RWPE1 (cell line): ENCODE measurements at places on chromosomes 5 and 9.
A peak's percentile ranks its signal among the peaks of the same experiment; 100 is the strongest.

DNA sequence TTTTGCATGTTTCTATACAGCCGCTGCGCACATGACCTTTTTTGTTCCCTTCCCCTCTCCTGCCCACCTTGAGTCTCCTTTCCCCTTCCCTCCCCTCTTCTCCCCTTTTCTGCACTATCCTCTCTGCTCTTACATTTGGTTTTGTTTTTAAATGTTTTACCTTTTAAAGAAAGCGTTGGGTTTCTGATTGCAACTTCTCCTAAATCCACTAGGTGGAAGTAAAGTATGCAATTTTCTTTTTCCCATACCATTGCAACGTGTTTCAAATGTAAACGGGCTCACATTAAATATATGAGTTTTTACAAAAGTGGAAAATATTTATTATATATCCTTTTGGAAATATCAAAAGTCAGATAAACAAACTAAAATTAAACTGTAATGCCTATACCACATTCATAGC is 500.9 kb downstream of the DIRAS2 start:
- DNase-seq: peak; percentile 35

GRCh38 chr5:129904667-129905472 is 605 bp downstream of the CHSY3 start:
- DNase-seq: peak; percentile 26

GRCh38 chr5:72611118-72611730 is 104.0 kb upstream of the ZNF366 start:
- peak; percentile 79 for DNase-seq

DNA sequence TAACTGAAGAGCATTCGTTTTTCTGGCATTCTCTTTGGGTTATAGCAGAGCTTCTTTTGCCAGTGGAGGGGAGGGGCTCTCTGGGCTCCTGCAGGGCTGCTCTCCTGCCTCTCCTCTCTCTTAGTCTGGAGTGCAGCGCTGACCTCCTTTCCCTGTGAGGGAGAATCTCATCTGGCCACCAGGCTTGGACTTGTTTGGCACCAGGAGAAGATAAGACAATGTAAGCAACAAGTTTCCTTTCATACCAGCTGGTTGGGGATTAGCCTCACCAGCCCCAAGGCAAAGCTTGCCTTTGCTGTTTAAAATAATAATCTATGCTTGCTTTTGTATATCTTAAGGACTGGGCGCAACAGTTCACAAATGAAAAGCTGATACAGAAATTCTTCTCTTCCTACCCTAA is 196.4 kb downstream of the TLE4 start:
- DNase-seq: no peak

DNA sequence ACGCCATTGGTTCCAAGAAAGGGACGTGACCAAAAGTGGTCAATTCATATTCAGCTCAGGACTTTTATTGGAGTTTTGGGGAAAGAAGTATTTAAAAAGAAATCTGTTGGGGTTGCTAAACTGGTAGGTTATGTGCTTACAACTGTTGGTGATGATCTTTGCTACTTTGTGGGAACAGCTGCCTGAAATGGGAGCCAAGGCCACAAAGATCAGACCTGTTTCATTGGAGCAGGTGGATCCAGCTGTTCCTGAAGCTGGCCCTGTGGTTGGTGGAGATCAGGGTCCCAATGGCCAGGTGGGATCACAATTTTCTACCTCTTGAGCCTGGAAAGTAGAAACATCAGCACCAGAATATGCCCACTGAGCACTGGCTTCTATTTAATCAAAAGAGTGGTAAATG is 144.5 kb downstream of the PSAT1 start:
- no peak for DNase-seq

GRCh38 chr9:127776195-127776923 is 2.1 kb downstream of the SH2D3C start:
- no peak for DNase-seq

GRCh38 chr5:14028188-14028587 is 83.7 kb upstream of the DNAH5 start:
- no peak for DNase-seq

DNA sequence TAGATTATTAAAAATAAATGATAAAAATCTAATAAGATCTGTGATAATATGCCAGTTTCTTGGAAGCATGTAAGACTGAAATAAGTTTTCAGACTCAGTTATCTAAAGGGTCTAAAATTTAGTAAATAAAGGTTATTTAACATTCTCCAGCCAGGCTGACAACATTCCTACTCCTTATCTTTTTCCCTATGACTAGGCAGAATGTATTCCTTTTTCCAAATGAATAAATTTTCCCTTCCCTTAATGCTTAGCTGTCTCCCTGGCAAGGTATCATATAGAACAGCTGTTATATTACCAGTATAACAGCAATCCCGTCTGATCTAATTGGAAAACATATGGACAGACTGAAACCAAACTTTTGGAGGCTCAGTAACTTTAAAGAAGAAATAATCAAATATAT is 13.0 kb downstream of the MEGF9 start:
- no peak for DNase-seq

GRCh38 chr9:74083681-74084433 is 413.3 kb upstream of the RORB start:
- no peak for DNase-seq

- no peak for DNase-seq
Observed at GRCh38 chr5:168013546-168013945, 277.9 kb upstream of the WWC1 start.

DNA sequence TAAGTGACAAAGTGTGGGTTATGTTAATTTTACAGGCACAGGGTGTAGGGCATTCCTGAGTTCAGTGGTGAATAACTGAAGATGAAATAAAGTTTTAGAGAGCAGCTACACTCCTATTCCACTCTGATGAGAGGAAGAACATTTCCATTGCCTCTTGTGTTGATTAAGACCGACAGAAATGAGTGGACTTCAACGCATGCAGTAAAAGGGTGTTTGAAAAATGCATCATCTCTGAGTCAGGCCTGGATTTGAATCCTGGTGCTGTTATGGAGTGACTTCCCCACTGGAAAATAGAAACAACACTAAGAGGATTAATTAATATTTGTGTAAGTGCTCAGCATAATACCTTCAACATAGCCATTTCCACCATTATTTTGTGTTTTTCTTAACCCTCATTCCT is 86.3 kb downstream of the PRR16 start:
- DNase-seq: no peak

DNA sequence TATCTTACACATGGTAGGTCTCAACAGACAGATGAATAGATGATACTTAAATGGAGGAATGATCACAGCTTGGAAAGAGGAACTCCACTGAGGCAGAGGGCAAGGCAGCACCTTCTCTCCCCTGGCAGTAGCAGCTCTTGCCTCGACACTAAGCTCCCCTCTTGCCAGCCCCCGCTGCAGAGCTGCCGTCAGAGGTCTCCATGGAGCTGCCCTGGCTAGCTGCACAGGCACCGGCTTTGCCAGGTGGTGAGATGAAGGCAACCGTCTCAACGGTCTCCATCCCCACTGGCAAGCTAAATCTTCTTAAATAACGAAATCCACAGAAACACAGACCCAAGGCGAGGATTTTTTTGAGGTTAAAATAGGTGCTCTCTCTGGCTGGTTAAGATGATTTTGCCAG is 81.2 kb downstream of the CRB2 start:
- no peak for DNase-seq

DNA sequence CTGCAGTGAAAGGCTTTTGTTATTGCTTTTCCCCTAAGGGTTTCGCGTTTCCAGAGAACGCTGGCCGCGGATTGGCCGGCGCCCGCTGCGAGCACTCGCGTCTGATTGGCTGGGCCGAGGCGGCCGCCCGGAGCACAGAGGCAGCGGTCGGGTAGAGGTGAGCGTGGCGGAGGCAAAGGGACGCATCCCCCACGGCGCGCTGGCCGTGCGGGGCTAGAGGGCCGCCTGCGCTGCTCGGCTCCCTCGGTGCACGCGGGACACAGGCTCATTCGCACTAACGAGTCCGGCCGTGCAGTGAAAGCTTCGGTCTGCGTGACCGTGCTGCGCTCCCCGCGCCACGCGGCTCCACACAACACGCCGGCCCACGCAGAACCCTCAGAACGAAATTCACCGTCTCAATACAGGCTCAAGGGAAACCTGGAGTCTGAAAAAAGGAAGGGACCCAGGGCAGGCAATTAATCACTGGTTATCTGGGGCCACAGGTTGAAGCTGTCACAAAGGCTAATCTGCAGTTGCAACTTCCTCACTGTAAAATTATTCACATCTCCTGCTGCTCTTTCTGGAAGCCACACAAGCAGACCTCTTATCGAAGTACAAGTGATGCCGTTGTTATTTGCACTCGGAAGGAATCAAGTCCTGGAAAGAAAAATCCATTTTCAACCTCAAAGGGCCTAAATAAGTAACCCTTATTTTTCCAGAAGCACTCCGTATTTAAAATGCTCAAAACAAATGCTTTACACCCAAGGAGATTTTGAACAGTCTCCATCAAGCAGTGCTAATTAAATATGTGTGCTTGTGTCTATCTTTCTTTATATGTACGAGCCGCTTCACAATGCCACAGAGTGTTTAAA is 94.6 kb downstream of the ZNF608 start:
- DNase-seq: peak; percentile 94

DNA sequence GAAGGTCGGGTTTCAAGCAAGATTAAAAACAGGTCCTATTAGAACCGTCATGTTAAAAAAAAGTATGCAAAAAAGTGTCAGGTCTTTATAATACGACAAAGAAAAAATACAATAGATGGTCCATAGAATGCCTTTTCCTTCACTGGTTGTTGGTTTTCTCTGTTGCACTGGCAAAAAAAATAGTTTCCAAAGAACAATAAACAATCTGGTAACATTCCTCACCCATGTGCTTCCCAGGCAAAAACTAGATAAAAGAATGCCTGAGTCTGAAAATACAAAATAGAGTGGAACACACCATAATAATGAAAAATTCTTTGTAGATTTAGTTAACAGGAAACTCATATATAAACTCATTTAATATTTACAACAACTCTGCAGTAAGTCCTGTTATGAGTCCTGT is 590.0 kb upstream of the DMAC1 start:
- no peak for DNase-seq

- DNase-seq: no peak
Observed at GRCh38 chr5:144254552-144254951, 83.9 kb downstream of the KCTD16 start.

- DNase-seq: no peak
Observed at GRCh38 chr5:136364307-136364706, 1.0 kb downstream of the TRPC7 start.

DNA sequence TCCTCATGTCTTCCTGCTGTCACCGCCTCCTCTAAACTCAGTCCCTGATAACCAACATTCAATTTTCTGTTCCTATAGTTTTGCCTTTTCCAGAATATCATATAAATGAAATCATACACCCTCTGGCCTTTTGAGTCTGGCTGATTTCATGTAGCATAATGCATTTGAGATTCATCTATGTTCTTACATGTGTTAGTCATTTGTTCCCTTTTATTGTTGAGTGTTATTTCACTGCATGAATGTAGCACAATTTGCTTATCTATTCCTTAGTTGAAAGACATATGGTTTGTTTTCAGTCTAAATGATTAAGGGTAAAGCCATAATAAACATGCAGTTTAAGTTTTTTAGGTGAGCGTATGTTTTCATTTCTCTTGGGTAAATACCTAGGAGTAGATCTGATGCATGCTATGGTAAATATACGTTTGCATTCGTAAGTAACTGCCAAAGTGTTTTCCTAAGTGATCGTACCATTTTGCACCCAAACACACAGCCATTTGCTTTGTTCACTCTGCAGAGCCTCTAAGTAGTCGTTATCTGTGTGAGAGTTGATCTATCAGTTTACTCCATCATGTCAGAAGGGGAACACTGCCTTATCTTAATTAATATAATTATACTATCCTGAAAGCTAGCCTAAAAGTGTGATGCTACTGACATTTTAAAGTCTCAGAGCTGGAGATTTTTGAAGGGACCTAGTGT is 460.8 kb downstream of the DMAC1 start:
- DNase-seq: no peak

- DNase-seq: peak; percentile 72
Observed at GRCh38 chr5:74378464-74378863, 262.1 kb downstream of the ENC1 start.

- DNase-seq: no peak
Observed at GRCh38 chr5:170289121-170289520, 8.5 kb downstream of the LCP2 start.

GRCh38 chr9:13971415-13971814 is 342.5 kb downstream of the NFIB start:
- DNase-seq: no peak

DNA sequence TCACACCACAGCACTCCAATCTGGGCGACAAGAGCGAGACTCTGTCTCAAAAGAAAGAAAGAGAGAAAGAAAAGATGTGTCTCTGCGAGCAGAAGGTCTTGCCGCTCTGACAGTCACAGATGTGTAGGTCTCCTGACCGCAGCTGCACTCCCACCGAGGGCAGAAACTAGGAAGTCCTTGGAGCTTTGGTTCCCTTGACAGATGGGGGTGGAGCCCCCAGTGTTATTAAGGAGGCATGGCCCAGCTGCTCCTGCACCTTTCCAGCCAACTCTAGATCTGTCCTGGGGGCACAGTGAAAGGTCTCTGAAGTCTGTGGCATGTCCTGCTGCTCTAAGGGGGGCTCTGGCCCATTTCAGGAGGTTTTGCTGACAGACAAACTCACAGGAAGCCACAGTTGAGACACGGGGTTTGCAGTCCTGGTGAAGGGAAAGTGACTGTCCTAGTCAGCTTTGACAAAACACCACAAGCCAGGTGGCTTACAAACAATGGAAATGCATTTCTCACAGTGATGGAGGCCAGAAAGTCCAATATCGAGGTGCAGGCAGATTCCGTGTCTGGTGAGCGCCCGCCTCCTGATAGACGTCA is 9.0 kb upstream of the DIPK1B start:
- no peak for DNase-seq

- no peak for DNase-seq
Observed at GRCh38 chr9:110249603-110250002, 6.7 kb downstream of the TXN start.

DNA sequence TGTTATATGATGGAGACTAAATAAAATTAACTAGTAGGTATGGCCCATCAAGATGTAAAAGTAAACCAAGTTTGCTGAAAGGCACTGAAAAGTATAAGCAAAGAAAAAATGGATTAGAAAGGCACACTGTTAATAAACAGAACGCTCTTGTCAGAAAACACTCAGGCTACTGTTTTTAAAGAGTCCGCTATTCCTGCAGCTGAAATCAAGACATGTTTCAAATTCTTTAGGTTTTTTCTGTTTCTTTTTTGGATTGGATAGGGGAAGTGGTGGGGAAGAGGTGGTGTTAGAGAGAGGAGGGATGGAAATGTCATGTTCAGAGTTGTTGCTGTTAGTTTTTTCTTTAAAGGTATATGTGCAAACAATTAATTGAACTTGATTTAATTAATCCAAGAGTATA is 17.5 kb downstream of the OSTF1 start:
- no peak for DNase-seq

GRCh38 chr5:43386960-43387362 is 25.2 kb downstream of the CCL28 start:
- peak; percentile 63 for DNase-seq
